Tibial nerve (tissue), 4 donors: ENCODE measurements at places on chromosomes 16 and 17. TPM values are rescaled to one million over a fixed set of nuclear protein-coding genes. Genes with fewer than 3 reads are reported as not detected.

- no peak for DNase-seq
Measured at GRCh38 chr17:10563991-10564660, 14.7 kb upstream of the MYH2 start.

Gene KRTAP4-4
- not detected for total RNA-seq

DNA sequence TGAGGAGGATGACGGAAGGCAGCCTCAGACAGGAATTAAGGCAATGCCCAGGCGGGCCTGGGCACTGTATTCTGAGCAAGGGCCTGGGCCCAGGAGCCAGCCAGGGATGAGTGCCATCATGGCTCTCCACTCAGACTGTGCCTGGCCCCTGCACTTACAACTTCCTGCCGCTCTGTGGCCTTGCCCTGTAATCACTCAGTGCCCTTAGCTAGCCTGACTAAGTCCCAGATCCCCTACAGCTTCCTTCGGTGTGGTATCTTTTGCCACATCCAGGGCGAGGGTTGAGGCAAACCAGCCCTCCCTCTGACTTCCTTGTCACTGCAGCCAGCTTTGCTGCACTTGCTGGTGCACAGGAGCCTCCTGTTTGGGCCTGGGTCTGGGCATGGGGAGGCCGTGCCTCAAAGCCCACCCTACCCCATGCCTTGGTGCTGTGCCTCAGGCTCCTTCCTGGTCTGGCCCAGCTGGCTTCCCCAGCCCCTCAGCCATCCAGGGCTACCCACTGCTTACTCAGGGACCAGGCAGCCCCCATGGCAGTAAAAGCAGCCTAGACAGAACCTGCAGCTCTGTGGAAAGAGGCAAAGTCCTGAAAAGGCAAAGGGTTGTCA, 9.3 kb downstream of the SLC46A1 start:
- no peak for DNase-seq

Gene ACSM3
- total RNA-seq = 1.8 TPM

DNA sequence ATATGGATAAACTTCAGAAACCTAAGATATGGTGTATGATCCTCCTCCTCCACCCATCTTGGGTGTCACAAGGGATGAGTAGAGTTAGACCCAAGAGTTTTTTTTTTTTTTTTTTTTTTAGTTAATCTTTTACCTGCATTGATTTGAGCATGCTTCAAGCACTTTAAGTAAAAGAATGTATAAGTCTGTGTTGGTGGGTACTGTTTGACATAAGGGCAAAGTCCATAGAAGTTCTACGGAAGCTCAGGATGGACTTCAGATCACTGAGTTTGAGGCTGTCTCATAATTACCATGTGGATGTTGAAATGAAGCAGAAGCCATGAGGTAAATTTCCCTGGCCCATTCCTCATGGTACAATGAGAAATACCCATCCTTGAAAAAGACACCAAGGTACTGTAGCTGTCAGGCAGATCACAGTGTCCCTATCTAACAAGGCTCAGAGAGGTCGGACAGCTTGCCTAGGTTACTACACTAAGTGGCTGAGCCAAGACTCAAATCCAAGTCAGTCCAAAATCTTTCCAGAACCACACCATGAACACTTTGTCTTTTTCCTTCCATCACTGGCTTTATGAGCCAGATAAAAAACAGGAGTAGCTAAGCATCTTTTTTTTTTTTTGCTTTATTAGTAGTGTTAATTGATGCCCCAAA, 962.8 kb downstream of the CDH11 start:
- no peak for DNase-seq

DNA sequence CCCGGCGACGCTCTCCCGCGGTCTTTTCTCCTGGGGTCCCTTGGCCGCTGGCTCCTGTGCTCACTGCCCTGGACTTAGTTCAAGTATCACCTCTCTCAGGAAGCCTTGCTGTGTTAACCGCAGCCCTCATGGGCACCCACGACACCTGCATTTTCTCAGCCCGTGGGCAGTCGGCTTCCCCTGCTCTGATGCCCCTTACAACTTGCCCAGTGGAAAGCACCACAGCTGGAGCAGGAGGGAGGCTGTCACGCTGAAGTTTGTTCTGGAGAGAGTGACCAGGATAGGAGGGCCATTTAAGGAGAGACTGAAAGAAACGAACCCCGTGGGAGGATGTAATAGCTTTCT, 395 bp downstream of the STXBP4 start:
- DNase-seq = no peak

Gene SP6
- 1.3 TPM for total RNA-seq

Gene SCO1
- 26.5 TPM for total RNA-seq

Gene UNKL
- 35.6 TPM for total RNA-seq

GRCh38 chr17:19717031-19717360, 612 bp upstream of the SLC47A2 start:
- DNase-seq = no peak

- no peak for DNase-seq
Measured at GRCh38 chr16:12092544-12092921, 116.0 kb downstream of the SNX29 start.

GRCh38 chr16:87723226-87723623, 42.6 kb downstream of the KLHDC4 start:
- peak; percentile 40 for DNase-seq

Gene MRPL45
- total RNA-seq = 27.8 TPM

DNA sequence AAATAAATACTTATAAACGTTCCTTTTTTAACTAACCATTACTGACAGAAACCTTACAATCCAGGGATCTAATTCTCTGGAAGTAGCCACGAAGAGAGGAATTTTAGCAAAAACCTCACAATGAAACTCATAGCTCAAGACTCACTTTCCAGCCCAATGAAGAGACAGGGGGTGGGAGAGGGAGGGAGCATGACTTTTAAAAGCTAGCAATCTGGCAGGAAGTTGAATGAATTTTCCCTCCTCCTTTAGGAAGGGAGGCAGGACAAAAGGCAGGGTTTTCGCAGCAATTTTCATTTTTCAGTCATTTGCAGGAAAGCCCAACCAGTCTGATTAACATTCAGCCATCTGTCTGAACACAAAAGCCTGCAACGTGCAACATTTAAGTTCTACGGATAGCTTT, 381.5 kb upstream of the PSMD7 start:
- no peak for DNase-seq

- no peak for DNase-seq
Measured at GRCh38 chr17:7580604-7581575, 1.5 kb downstream of the CD68 start.

DNA sequence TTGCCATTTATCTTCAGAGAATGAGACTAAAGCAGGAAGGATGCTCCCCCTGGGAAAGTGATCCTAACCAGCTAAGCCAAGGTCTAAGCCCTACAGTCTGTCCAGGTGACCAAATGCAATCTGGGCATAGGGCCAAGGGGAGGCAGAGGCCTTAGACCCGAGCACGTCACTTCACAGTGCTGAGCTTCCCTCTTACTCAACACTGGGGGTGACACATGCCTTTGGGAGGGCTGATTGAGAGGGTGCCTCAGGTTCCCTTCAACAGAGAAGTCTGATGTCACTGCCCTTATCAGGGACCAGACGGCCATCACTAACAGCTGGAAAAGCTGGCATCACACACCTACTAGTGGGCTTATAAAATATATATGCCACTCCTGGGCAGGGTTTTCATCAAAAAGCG, 4.0 kb downstream of the CIAO2B start:
- DNase-seq = no peak

- DNase-seq = no peak
Measured at GRCh38 chr16:86363836-86364618, 146.3 kb upstream of the FOXF1 start.

DNA sequence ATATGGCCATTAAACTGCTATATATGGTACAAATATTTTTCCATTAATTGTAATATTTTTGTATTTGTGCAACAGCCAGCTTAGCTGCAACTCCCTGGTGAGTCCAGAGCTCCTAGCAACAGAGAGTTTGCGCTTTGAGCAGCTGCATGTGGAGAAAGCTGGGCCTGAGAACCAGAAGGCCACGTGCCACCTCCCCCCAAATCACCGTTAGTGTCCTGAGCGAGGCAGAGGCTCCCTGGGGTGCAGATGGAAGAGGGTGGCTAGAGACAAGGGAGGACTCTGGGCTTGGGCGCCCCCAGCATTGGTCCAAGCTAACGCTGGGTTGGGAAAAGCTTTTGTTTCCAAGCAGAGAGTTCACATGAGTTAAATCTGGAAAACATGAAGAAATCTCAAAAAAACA, 41.6 kb downstream of the HSBP1 start:
- no peak for DNase-seq

DNA sequence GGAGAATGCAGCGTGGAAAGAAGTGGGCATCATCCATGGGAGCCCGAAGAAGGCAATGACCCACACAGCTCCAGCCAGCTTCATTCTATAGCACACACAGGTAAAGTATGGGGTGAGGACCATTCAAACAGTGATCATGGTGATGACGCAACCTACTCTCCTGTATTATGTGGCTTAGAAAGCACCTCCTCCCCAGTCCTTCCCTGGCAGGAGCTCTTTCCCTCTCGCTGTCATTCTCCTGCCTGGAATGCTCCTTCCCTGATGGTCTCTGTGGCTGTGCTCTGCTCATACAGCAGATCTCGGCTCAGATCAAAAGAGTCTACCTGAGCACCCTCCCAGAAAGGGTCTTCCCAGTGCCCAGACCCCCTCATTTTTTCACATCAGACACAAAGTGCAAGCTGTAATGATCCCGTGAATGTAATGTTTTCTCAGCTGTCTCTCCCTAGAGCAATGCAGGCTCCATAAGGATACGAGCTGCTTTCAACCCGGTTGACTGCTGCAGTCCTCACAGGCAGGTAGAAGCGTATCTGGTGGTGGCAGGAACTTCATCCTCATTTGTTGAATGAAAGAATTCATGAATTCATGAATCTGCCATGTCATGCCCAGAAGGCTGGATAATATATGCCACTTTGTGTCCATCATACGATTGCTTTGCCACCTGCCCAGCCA, 248.8 kb downstream of the HS3ST3A1 start:
- DNase-seq = no peak

DNA sequence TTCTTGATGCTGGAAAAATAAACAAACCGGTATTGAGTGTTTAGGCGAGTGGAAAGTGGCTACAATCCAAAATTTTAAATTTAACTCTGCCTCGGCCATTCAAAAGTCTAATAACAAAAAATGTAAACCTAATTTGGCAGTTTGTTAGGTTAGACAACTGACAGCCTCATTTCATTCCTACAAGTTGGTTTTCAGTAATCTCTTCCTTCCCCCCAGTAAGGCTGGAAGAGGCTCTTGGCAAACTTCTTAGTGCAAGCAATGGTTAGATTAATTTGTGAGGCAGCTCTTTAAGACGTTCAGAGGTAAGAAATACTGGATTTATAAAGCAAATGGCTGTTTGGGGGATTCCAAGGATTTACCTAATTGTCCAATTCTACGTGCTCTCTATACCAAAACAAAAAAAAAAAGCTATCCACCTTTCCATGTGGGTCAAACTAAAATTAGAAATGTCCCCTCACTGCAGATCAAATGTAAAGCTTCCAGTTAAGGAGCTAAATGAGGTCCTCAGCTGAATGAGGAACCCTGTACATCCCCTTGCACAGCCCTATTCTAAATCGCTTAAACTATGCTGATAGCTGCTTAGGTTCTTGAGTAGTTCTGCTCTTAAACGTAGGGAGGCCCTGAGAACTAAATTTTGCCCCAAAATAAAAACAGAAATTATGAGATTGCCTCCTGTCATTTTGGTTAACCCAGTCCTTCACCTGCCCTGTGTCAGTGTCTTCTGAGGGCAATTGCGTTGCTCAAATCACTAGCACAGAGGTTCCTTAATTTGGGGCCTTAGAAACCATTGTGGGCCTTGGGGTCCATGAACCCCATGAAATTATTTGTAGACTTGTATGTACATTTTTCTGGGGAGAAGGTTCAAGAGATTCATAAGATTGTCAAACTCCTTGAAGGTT, 2.9 kb downstream of the HEXIM1 start:
- DNase-seq = no peak

Gene TBC1D3B
- total RNA-seq = not detected

GRCh38 chr17:12637015-12637414, 28.7 kb upstream of the MYOCD start:
- no peak for DNase-seq

Gene PKD1
- 542 TPM for total RNA-seq

DNA sequence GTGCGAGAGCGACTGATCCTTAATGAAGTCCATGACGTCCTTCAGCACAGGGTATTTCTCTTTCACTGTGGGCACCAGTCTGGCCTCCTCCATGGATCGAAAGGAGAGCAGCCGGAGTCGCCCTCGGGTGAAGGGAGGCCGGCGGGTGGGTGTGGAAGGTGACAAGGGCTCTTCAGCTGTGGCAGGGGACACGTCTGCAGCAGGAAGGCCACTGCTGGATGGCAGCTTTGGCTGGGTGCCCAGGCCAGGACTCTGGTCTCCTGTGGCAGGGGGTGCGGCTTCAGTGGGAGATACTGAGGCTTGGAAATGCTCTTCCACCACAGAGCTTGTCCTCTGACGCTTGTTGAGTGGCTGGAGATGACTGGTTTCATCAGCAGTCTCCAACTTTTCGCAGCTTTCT, 78.5 kb downstream of the ZZEF1 start:
- DNase-seq = no peak

Gene TEX14
- total RNA-seq = 0.21 TPM
